ENCODE measurements at places on chromosomes 3 and 15. TPM values are rescaled to one million over a fixed set of nuclear protein-coding genes. Genes with fewer than 3 reads are reported as not detected.

The DAZL gene
- total RNA-seq, result not detected

The IQCH gene
- total RNA-seq, result 2.5 TPM

The AKAP13 gene
- total RNA-seq, result 46.9 TPM

The TRPM1 gene
- total RNA-seq, result 0.28 TPM

The GOLGA6L4 gene
- total RNA-seq, result 0.83 TPM

The CPNE9 gene
- not detected for total RNA-seq

The DUOXA2 gene
- total RNA-seq, result not detected

The STAC gene
- total RNA-seq, result 0.36 TPM

The SI gene
- total RNA-seq, result not detected

The HIGD2B gene
- not detected for total RNA-seq

The DUOX2 gene
- not detected for total RNA-seq

The TIPARP gene
- 76.4 TPM for total RNA-seq

The GOLGA8S gene
- total RNA-seq, result under 0.01 TPM

The FEM1B gene
- 51.4 TPM for total RNA-seq

The MORC1 gene
- not detected for total RNA-seq

The CCDC39 gene
- not detected for total RNA-seq

The CGNL1 gene
- total RNA-seq, result under 0.01 TPM

The SCN5A gene
- total RNA-seq, result 2.0 TPM

The EOMES gene
- total RNA-seq, result not detected

The CCR5 gene
- total RNA-seq, result not detected

Measured in IMR-90 (cell line).